ENCODE measurements at places on chromosomes 5 and 9.

DNA sequence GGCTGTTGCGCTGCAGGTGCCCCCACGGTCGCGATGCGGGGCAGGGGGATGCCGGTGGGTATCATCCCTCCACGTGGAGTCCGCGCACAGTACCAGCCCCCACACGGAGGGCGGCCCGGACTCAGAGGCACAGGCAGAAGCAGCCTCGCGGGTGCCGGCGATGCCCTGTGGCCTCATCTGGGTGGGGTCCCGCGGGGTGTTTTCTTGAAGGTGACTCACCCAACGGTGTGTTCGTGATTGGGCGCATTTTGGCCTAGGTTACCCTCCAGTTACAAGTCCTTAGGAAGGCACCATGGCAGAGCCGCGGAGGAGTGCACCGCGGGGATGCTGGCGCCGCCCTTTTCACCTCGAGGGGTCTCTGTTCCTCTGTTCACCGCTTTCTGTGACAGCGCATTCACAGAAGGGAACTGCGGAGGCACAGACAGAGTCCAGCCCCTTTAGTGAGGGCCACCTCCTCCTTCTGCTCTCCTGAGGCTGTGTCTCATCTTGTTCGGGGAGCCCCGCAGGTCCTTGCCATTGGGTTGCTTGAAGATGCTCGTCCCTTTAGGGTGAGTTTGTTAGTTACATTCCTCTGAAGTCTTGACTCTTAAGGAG lies 21.6 kb upstream of the EXOC3 start:
- peak; percentile 74 for DNase-seq

DNA sequence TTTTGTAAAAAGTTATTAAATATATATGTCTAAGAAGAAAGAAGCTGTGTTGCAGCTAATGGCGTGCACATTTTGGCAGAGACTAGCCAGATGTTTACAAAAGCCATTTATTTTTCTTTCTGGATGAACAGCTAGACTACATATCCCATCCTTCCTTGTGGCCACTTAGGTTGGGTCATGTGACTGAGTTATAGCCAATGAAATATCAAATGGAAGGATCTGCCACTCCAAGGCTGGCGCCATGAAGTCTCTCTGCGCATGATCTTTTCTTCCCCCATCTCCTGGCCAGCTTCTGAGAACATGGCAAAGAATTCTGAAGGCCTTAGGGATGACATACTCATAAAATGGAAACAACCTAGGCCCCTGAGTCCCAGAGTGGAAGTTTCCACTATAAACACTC lies 244.2 kb upstream of the DAB2 start:
- DNase-seq = no peak

DNA sequence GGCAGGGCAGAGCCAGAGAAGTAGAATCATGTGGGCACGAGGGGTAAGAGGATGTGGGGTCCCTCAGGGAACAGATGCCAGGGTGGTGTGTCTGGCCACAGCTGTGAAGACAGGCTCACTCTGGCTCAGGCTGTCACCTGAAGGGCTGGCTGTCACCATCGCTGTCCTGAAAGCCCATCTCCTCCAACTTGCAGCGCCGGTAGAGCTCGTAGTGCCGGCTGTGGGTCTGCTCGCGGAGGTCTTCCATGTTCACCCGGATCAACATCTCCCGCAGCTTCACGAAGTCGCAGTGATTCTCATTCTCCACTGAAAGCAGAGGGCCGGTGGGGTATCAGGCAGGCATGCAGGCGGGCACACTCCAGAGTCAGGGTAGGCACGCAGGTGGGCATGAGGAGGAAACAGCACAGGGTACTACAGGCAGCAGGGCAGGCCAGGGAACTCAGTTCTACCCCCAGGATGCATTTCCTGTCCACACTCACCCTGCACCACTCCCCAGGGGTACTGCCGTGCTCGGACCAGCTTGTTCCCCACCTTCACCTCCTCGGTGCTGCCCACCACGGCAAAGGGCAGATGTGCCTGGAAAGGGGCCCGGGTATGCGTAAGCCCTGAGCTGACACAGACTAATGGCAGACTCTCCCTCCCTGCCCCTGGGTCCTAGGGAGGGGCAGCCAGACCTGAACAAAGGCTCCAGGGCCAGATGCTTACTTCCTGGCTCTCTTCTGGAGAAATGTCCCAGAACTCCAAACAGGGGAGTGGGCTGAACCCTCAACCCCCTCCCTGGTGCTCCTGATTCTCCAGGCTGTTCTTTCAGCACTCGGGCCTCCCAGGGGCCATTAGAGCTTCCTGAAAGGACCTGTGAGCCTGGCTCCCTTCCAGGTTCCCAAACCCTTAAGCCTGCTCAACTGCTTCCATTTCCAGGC lies 14.4 kb downstream of the CCNI2 start:
- DNase-seq = no peak

DNA sequence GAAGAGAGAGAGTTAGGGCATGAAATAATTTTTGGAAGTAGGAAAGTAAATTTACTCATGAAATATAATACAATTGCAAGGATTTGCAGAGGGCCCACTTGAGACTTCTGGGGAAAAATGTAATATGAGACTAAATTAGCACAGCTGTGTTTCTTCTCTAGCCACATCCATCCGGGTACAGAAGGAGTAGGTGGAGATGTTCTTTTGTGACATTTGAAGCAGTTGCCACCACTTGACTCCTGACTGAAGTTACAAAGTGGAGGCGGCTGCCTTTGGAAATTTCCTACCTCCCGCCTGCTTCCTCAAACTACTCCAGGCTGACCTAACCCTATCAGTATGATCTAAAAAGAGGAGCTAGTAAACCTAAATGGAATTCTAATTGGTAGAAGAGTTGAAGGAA lies 58.1 kb upstream of the SHISAL2B start:
- DNase-seq = no peak

GRCh38 chr9:121451586-121451985 lies 48.1 kb downstream of the GGTA1 start:
- no peak for DNase-seq

DNA sequence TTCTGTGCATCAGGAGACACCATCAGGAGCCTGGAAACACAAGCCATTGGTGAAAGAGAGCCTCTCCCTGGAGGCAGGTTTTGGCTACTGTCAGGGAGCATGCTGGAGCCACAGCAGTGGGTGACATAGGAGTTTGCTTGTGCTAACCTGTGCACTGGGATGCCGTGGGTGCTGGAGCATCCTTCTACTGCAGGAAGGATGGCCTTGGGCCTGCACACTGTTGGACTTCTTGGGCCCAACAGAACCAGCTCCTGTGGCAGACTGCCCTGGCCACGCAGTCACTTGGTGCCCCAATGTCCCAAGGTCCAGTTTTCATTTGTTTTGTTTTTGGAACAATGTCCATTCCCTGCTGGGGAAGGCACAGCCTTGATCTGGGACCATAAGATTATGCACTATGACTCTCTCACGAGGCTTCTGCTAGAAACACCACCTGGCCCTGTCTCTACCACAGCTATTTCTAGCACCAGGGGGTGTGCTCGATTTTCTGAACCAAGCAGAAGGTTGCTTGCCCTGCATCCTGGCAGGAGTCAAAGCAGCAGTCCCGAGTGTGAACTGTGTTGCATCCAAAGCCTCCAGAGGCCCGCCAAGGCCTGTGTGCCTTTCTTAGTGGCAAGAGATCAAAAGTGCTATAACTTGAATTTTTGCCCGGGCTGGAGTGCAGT lies 5.5 kb upstream of the LTC4S start:
- DNase-seq = peak; percentile 68

DNA sequence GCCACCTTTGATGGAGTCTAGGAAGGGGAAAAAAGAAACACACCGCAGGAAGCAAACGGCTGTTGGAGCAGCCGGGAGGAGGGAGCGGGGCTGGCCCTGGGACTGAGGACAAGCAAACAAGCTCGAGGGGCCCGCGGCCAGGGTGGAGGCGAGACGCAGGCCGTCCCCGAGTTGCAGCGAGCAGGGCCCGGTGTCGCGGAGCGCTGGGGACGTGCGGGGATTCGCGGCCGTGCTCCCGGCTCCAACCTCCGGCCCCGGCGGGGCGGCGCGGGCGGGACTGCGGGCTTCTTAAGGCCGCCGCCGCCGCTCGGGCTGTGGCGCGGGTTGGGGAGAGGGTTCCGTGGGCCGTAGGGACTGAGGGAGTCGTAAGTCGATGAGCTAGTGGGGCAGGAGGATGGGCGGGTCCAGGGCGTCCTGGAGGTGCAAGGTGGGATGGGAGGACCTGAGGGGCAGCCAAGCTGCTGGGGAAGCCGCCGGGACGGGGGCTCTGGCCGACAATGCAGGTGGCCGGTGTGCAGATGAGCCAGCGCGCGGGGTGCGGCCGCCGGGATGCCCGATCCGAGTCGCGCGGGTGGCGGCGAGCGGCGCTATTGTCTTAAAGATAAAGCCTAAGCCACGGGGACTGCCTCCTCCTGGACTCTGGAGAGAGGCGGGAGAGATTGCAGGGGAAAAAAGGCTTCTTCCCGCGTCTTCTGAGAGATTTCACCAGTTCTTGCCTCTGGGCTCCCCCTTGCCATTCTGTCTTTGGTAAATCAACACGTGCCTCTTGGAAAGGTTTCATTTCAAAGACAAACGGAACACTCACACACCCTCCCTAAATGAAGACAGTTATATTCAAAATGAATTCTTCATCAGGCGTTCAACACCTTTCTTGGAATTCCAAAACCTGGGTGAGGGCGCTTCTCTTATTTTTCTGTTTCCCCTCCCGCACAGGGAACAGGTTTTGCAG lies 1.6 kb upstream of the HAPLN1 start:
- peak; percentile 89 for DNase-seq

- DNase-seq = no peak
Observed at GRCh38 chr9:72151104-72151503, 1.9 kb downstream of the GDA start.

- DNase-seq = no peak
Observed at GRCh38 chr9:11431490-11431889, 818.7 kb upstream of the PTPRD start.

DNA sequence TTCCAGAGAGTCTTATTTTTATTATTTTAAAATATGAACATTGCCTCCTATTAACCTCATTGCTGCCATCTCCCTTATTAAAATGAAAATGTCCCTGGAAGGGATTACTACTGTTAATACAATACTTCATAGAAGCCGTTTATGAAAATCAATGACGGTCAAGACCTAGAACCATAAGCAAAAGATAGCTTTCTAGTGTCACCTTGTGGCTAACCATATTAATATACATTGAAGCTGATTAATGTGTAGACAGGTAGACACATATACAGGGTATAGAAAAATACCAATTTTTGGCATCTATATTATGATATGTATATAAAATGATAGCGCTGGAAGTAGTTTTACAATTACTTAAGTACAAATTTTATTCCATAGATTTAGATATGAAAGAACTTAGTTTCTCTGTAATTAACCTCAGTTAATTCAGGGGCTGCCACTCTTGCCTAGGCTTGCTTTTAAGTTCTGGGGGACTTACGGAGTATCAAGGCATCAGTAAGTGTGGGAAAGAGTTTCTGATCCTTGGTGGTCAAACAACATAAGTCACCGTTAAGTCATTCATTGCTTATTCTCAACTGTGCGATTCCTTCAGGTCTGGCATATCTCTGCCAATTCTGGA lies 2.5 kb upstream of the YTHDC2 start:
- no peak for DNase-seq

DNA sequence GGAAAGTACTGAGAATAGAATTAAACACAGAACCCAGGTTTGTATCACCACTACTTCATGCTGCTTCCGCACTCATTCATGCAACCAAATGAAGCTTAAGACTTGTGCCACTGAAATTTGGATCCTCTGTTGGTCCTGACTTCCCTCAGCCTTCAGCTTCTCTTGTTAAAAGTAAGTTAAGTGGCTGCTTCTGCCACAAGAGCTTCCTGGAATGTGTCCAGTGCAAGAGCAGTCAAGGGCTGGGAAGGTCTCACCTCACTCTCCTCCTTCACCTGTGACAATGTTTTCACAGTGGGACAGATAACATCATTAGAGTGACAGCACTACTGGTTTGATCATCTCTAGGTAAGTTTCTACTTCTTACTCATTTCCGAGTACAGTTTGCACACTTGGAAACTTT lies 7.9 kb downstream of the SNCAIP start:
- no peak for DNase-seq

- DNase-seq = no peak
Observed at GRCh38 chr5:122352331-122352730, 40.3 kb downstream of the SNCAIP start.

GRCh38 chr9:109270971-109271925 lies 49.6 kb downstream of the EPB41L4B start:
- DNase-seq = no peak

GRCh38 chr5:178422400-178422775 lies 167.8 kb downstream of the COL23A1 start:
- DNase-seq = no peak

- DNase-seq = no peak
Observed at GRCh38 chr5:55037046-55037771, 13.2 kb downstream of the GZMK start.

GRCh38 chr5:83653669-83654068 lies 67.0 kb downstream of the HAPLN1 start:
- DNase-seq = no peak

GRCh38 chr5:43514471-43514815 lies 505 bp downstream of the C5orf34 start:
- DNase-seq = no peak

DNA sequence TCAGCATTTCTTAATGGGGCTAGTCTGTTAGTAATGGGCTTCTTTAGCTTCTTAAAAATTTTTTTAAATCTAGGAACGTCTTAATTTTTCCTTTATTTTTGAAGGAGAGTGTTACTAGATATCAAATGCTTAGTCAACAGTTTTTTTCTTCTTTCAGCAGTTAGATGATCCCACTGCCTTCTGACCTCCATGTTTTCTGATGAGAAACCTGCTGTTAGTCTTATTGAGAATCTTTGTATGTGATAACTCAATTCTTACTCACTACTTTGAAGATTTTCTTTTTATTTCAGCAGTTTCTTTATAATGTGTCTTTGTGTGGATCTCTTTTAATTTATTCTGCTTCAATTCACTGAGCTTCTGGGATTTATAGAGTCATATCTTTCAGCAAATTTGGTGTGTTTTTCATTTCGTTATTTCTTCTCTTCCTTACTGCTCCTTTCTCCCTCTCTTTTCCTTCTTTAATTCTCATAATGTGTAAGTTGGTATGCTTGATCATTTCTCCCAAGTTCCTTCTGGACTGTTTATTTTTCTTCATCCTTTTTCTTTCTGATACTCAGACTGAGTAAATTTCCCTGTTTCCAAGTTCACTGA lies 205.8 kb downstream of the RANBP17 start:
- DNase-seq = no peak

DNA sequence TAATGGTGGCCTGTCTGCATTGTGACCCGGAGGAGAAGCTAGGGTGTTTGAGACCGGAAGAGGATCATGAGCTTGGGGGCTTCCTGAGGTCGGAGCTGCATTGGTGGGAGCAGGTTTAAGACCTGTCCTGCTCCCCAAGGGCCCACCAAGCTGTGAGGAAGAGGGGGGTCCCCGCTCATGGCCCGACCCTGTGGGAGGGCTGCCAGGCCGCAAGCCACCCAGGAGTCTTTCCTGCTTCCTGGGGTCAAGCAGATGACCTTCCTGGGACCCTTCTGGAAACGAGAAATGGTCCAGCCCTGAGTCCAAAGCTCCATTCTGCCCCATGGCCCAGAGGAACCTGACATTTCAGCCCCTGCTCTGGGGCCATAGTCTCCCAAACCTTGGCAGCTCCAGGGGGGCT lies 61.5 kb upstream of the RNU6ATAC start:
- DNase-seq = peak; percentile 65

GRCh38 chr5:142587354-142587965 lies 98.4 kb downstream of the FGF1 start:
- no peak for DNase-seq

GRCh38 chr5:8961219-8961618 lies 584.7 kb downstream of the SEMA5A start:
- no peak for DNase-seq

GRCh38 chr9:35452481-35452880 lies 37.4 kb upstream of the RUSC2 start:
- no peak for DNase-seq

All from posterior vena cava (tissue), 2 donors.